Right cardiac atrium (tissue), 5 donors: ENCODE measurements at places on chromosomes 13 and 19. TPM values are rescaled to one million over a fixed set of nuclear protein-coding genes. Genes with fewer than 3 reads are reported as not detected.

- no peak for DNase-seq
Observed at GRCh38 chr19:7808108-7808507, 21.9 kb upstream of the EVI5L start.

GRCh38 chr13:71867131-71867814 lies at the start of gene DACH1:
DACH1 (minus strand) TSS chr13:71867204.
- peak; percentile 52 for DNase-seq

- peak; percentile 79 for DNase-seq
Observed at GRCh38 chr19:55632463-55632834, 8.1 kb upstream of the ZNF784 start.

DNA sequence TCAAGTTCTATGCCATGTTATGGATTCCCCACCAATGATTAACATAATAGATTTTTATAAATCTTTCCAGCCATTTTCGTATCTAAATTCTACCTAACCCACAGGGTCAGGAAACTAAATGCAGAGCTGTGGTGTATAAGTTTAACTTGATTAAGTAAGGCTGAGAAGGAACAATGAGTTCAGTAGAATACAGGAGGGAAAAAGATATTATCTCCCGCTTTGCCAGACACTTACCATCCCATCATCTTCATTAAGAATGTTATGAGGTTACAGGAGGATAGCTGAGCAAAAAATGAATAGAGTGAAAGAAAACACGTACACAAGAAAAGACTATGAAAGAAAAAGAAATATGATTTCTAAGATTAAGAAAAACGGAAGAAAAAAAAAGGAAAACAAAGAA lies 27.1 kb downstream of the N4BP2L2 start:
- no peak for DNase-seq

- no peak for DNase-seq
Observed at GRCh38 chr19:16296713-16297112, 27.9 kb upstream of the KLF2 start.

DNA sequence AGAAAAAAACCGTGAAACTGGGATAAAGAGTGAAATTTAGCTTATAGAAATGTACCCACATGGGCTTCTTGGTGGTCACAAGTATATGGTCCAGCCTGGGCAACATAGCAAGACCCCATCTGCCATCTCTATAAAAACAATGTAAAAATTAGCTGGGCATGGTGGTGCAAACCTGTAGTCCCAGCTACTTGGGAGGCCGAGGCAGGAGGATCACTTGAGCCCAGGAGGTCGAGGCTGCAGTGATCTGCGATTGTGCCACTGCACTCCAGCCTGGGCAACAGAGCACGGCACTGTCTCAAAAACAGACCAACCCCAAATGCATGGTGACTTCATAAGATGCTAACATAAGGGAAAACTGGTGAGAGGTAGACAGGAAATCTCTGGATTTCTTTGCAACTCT lies 54.4 kb downstream of the GNG7 start:
- no peak for DNase-seq

GRCh38 chr19:30686176-30686820 lies 314.1 kb downstream of the ZNF536 start:
- DNase-seq: no peak

Gene EGLN2
- 60.2 TPM for total RNA-seq

Gene PLIN4
- 115 TPM for total RNA-seq

Gene ZNF99
- total RNA-seq: 0.31 TPM

Gene STAP2
- total RNA-seq: 13.9 TPM

DNA sequence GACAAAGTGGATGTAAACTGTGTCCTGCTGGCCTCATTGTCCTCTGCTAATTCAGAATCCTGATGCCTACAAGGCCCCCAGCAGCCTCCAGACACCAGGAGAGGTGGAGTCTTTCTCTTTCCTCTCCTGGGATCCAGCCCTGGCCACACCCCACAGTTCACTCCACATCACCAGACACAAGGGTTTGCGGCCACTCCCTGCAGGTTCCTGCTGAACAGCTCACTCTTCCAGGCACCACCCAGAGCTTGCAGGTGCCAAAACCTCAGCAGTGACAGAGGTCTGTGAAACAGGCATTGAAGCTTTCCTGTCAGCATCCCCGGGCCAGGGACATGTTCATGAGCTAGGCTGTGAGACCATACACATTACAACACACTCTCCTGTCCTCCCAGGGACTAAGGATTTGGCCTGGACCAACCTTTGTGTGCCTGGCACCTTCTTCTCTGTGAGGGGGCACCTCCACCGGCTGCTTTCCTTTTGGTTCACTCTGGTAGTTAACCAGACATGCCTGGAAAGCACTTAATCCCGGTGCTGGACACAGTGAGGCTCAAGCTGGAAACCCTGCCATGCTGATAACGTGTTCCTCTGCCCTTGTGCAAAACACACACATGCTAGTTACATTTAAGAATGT lies 11.1 kb upstream of the ATP12A start:
- no peak for DNase-seq

DNA sequence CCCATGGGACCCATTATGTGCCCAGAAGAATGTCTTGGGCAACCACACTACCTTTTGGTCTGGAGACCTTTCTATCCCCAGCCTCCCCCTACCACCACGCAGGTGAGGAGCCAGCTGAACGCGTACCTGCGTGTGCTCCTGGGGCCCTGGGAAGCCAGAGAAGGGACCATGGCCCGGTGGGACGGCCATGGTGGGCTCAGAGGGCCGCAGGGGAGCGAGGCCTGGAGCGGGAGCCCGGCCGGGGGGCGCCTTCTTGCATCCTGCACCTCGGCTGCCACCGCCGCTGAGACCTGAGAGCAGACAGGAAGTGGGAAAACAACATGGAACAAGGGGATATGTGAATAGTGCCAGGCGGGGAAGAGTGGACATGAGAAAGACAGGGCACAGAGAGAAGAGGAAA lies 2.3 kb downstream of the DYRK1B start:
- no peak for DNase-seq

Gene ZNF560
- total RNA-seq: not detected

- DNase-seq: no peak
Observed at GRCh38 chr13:46536341-46536740, 16.6 kb upstream of the LRCH1 start.
